ENCODE measurements at places on chromosomes 3 and 15. TPM values are rescaled to one million over a fixed set of nuclear protein-coding genes. Genes with fewer than 3 reads are reported as not detected.

The TTC21A gene
- 32.3 TPM for total RNA-seq

The TF gene
- total RNA-seq: 0.89 TPM

GRCh38 chr3:24682141-24682547 lies 187.5 kb upstream of the THRB start:
- DNase-seq: no peak

DNA sequence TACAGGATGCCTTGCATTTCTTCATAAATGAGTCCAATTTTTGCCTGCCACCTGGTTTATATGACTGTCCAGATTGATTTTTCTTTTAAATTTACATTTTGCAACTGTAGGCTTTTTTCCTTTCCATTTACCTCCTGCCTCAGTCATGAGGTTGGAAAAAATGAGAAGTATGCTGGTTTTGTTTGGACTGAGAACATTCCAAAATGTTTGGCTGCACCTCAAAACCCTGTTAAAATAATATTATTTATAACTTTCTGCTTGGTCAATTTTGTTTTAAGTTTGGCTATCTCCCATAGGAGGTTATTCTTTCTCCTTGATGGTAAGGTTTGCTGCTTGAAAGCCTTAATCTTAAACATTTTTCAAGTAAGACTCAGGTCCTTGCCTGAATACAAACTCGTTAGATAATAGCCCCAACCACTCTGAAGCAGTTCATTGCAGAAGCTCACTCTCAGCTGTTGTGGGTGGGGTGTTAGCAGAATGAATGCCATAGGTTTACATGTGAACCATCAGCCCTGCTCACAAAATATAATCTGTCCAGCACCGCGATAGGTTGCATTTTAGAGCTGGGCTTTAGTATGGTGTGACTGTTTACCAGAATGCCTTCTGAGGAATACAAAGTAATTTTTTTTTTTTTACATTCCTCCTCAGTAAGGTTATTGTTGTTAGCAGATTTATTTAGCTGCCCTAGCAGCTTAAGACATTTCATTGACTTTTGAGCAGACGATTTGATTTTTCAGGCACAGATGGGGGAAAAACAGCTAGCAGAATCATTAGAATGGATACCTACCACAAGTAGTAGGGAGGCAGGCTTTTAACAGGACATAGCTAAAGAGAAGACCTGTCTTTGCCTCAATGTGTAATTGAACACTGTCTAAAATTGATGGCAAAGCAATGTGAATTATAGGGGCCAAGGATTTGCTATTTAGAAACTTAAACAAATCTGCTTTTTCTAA lies 630.8 kb upstream of the KCNMB2 start:
- no peak for DNase-seq

DNA sequence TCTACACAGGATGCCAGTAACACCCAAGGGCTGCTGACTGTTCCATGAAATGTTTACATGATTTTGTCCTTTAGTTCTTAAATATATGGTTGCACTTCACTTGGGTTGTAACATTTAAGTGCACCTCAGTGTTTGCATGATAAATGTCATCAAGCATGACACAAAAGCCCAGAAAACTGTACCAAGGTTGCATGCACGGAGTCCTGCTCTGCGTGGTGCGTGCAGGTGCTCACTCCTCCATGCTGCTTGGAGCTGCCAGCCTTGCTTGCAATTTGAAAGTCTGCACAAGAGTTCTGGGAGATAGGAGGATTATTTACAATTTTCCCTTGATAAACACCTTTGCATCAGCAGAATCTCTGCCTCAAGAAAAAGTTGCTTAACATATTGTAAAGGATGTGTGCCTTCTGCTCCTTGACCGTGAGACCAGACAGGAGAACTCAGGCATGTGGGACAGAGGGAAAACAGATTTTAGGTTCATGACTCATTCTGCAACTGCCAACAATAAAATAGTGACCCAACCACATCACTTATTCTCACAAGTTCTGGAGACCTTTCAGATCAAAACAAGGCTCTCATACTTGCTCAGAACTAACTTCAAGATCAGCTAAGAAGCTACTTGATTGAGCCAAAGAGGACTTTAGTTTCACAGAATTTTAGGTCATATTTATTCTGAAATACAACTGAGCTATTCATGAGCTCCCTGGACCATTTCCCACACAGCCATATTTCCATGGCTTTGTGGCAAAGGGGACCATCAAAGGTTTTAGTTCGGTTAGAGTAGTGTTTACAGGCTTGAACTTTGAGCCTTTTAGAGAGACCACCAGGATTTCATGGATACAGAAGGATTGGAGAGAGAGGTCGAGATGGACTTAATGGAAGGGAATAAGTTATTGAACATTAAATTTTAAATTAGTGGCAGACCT lies 128.4 kb upstream of the ZBED2 start:
- no peak for DNase-seq

- DNase-seq: no peak
Measured at GRCh38 chr15:96073908-96074307, 256.6 kb upstream of the NR2F2 start.

DNA sequence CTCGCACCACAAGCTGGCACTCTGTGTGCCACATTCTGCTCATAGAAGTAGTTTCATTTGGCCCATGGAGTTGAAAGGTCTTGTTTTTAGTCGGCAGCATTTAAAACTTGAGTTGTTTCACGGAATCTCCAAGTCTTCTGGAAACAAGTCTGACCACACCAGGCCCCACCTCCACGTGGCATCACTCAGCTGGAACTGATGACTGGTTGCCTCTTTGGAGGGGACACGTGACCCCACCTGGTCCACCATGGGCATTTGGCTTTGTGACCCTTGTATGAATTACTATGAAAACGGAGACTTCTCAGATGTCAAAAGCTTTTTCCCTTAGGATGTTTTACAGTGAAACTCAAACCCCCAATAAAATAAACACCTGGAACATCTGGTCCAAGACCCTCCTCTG lies 74.9 kb downstream of the NTRK3 start:
- no peak for DNase-seq

Measured in OCI-LY7 (cell line).